Gastrocnemius medialis (tissue), 4 donors: ENCODE measurements at places on chromosomes 5 and 9.

- no peak for DNase-seq
Observed at GRCh38 chr5:158234323-158235158, 375.6 kb upstream of the CLINT1 start.

GRCh38 chr5:161311146-161311708, 235.3 kb downstream of the GABRB2 start:
- no peak for DNase-seq

DNA sequence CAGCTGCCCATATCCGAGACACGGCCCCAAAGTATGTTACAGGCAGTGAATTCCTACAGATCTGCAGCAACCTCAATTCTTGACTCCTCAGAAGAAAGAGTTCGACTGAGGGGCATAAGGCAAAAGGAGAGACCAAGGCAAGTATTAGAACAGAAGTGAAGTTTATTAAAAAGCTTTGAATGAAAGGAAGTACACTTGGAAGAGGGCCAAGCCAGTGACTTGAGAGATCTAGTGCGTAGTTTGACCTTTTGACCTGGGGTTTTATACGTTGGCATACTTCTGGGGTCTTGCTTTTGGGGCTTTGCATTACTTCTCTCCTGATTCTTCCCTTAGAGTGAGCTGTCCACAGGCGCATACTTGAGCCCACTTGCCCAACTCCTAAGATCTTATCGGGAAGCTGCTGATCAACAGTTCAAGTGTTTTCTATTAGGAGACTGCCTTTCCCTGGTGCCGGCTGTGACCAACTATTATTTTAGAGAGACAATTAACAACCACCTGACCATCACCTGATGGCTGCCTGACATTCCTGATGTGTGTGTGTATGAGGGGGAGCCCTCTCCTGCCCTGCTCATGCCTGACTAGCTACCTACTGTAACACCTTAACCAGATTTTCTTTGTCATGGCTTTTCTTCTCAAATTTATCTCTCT, 1.5 kb upstream of the DEPDC1B start:
- no peak for DNase-seq

GRCh38 chr9:127388037-127388855, 8.7 kb upstream of the SLC2A8 start:
- DNase-seq = no peak

DNA sequence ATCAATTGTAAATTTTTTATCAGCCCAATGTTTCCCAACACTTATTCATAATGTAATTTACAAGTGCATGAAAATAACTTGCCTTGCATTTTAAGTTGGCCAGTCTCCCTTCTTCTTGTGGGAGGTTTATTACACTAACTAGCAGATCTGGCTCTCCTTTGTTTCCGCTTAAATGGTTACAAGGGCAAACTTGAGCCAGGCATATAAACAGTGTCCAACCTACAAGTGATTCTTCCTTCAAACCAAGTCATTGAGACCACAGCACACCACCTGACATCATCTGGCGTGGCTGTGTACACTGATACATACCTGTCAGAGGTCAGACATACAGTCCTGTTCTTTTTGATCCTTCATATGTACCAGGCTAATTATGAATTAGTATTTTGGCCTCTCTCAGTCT, 80.1 kb downstream of the ALDH1A1 start:
- no peak for DNase-seq

GRCh38 chr5:143506836-143507552, 103.5 kb upstream of the NR3C1 start:
- no peak for DNase-seq

DNA sequence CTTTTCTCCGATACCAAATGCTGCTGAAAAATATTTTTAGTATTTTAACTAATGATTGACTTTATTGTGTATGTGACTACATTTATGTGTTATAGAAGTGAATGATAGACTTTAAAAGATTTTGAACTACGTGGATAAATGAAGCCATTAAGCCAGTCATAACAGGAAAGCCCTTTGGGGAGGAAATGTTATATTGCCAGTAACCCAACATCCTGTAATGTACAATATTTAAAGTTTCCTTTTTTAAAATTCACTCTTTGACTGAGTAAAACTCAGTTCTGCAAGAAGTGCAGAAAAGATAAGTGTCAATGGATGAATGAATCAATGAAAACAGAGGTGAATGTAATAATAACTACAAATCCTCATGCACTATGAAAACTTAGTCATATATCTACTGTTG, 102.6 kb upstream of the TLE4 start:
- no peak for DNase-seq

DNA sequence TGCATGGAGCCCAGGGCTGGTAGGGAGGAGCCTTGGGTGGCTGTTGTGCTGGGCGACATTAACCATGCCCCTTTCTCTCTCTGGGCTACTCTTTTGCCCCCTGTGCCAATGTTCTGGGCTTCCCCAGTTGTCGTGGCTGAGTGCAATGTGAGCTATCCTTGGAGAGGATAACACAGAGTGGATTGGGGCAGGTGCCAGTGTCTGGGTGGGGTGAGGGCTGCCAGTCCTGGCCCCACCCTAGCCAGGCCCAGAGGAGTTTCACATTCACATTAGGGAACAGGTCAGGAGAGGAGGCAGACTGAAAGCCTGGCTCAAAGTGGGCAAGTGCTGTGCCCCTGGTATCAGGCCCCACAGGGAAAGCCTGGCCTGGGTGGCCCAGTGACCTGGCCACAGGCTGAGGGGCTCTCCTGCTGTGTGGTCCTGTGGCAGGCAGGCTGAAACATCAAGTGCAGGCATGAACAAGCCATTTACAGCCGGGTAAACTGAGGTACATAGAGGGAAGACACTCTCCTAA, 7.5 kb upstream of the NDST1 start:
- DNase-seq = peak; percentile 92

DNA sequence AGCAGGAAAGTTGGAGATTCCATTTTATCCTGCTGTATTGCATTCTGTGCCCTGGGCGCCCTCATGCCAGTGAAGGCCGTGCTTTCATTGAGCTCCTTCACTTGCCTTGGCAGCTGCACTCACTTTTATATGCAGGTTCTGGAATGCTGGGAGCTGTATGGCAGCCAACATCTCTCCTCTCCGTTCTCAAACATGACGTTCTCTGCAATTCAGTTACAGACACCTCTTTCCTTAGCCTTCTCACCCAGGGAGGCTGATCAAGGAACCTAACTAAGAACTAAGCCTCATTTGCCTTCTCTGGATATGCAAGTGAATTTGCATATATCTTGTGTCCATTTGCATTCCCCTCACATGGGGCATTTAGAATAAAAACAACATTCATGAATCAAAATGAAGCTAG, 29.4 kb upstream of the PURA start:
- DNase-seq = no peak

DNA sequence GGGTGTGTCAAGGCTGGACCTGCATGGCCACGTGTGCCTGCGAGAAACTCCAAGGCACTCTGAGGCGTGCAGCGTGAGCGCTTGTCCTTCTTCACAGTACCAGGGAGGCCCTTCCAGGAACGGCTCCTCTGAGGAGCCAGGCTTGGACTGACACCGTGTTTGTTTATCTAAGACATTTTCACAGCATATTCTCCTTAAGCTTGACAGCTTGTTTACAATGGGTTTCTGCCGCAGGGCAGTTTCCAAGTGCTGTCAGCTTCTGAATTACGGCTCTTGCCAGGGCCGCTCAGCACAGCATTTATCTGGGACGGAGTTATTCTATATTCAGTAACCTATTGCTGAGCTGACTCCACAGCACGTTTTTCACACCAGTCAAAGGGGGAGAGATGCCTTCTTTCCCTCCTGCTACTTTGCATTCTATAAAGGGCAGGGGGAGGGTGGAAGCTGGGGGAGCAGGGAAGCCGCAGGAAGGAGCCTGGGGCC, 98.4 kb downstream of the LMNB1 start:
- DNase-seq = no peak

DNA sequence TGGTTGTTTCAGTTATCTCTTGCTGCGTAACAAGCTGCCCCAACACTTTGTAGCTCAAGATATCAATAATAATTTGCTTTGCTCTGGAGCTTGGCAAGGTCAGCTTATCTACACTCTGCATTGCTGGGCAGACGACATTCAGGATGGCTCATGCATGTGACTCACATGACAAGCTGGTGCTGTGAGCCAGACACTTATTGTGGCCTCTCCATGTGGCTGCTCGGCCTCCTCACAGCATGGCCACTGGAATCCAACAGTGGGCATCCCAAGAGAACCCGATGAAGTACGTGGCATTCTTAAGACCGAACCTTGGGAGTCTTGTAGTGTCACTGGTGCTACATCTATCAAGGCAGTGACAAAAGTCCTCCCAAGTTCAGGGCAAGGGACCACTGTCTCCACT, 94.2 kb upstream of the MVB12B start:
- no peak for DNase-seq

GRCh38 chr5:139137697-139138096, 60.5 kb downstream of the SIL1 start:
- DNase-seq = peak; percentile 68

GRCh38 chr9:36550135-36550534, 22.6 kb upstream of the MELK start:
- DNase-seq = no peak
